Activated CD8-positive, alpha-beta memory T cell treated with anti-CD3 and anti-CD28 coated beads, Interleukin-2, amount 10 ng/mL, durations not matched to agents 7 days and 5 days (primary cell): ENCODE measurements at places on chromosomes 2 and 18.

DNA sequence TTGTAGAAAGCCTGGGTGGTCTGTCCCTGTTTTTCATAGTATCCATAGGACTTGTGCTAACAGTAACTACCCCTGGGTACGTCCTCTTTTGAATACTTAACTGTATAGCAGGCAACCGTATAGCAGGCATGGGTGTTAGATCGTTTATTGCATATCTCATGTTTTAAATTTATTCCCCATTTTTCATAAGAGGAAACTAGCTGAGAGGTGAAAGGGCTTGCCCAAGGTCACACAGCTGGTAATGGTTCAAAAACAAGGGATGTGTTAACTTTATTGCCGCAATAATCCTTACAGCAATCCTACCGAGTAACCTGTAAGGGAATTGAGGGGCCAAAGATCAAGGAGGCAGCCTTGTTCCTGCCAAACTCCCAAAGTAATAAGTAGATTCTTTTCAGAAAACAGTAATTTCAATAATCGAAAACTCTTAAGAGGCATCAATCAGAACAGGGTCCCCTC is 990 bp upstream of the MGAT4A start:
- no peak for DNase-seq
- H3K27me3 ChIP-seq, result no peaks in the 10 kb centered on the region
- H3K27ac ChIP-seq, result peak overlapping the region; percentile 91
- peaks cover 63% of the 10 kb centered on the region for H3K4me1 ChIP-seq
- peak overlapping the region; percentile 81 for H3K4me3 ChIP-seq
- H3K36me3 ChIP-seq, result peaks cover 11% of the 10 kb centered on the region

- no peaks in the 10 kb centered on the region for H3K27me3 ChIP-seq
- H3K4me1 ChIP-seq, result no peaks in the 10 kb centered on the region
- no peak for DNase-seq
- H3K27ac ChIP-seq, result no peak overlapping the region
- H3K4me3 ChIP-seq, result no peak overlapping the region
These were observed 265.3 kb downstream of the CYP26B1 start for GRCh38 chr2:71882236-71882946.

GRCh38 chr2:46869621-46870020 is 46.0 kb downstream of the MCFD2 start:
- H3K27ac ChIP-seq, result no peak overlapping the region
- no peaks in the 10 kb centered on the region for H3K27me3 ChIP-seq
- H3K4me3 ChIP-seq, result no peak overlapping the region
- DNase-seq, result no peak
- H3K36me3 ChIP-seq, result no peaks in the 10 kb centered on the region
- H3K4me1 ChIP-seq, result no peaks in the 10 kb centered on the region

GRCh38 chr2:134216152-134216829 is 37.6 kb upstream of the MGAT5 start:
- H3K4me1 ChIP-seq, result peaks cover 48% of the 10 kb centered on the region
- H3K27ac ChIP-seq, result no peak overlapping the region

DNA sequence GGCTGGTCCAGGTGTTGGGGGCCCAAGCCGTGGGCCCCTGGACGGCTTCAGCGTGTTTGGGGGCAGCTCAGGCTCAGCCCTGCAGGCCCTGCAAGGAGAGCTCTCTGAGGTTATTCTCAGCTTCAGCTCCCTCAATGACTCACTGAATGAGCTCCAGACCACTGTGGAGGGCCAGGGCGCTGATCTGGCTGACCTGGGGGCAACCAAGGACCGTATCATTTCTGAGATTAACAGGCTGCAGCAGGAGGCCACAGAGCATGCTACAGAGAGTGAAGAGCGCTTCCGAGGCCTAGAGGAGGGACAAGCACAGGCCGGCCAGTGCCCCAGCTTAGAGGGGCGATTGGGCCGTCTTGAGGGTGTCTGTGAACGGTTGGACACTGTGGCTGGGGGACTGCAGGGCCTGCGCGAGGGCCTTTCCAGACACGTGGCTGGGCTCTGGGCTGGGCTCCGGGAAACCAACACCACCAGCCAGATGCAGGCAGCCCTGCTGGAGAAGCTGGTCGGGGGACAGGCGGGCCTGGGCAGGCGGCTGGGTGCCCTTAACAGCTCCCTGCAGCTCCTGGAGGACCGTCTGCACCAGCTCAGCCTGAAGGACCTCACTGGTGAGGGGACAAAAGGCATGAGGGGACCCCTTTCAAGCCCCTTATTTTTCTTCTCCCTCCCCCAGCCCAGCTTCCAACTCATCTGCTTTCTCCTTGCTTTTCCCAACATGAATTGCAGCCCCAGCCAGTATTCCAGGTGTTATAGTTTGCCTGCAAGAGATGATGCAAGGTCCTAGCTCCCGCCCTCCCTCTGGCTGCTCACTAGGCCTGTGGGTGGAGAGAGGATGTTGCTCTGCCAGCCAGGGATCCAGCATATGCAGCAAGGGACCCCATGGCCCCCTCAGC is 2.9 kb upstream of the KHK start:
- DNase-seq, result no peak
- no peak overlapping the region for H3K27ac ChIP-seq
- no peaks in the 10 kb centered on the region for H3K27me3 ChIP-seq
- H3K4me3 ChIP-seq, result no peak overlapping the region
- H3K4me1 ChIP-seq, result peaks cover 38% of the 10 kb centered on the region

DNA sequence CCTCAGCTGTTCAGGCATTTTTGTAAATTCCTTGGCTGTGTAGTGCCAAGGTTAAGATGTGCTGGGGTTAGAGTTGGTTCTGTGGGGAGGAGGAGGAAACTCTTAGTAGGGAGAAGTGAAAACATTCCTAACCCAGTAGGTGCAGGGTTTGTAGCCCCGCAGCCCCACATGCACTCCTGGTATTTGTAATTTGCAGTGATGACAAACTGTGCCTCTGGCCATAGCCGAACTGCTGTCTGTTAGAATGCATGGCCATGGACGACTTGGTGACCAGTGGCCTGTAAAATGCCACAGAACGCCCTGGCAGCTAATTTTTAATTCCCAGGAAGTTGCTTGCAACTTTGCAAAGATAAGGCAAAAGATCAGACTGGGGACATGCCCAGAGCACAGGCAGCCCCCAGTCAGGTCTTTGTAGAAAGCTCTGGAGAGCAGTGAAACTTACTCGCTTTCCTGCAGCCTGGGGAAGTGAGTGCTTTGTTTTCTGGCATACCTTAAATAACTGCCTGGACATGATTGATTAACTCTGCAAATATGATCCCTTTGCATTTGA is 38.4 kb downstream of the LYPD6B start:
- H3K27me3 ChIP-seq, result peaks cover 25% of the 10 kb centered on the region
- no peak for DNase-seq
- H3K27ac ChIP-seq, result no peak overlapping the region
- no peak overlapping the region for H3K4me3 ChIP-seq
- no peaks in the 10 kb centered on the region for H3K4me1 ChIP-seq

GRCh38 chr2:230758566-230759480 is 46.2 kb downstream of the CAB39 start:
- no peaks in the 10 kb centered on the region for H3K27me3 ChIP-seq
- DNase-seq, result no peak
- no peak overlapping the region for H3K4me3 ChIP-seq

GRCh38 chr2:101830146-101830545 is 132.6 kb downstream of the MAP4K4 start:
- H3K4me3 ChIP-seq, result no peak overlapping the region
- H3K27ac ChIP-seq, result no peak overlapping the region
- H3K4me1 ChIP-seq, result peaks cover 55% of the 10 kb centered on the region
- no peak for DNase-seq
- no peaks in the 10 kb centered on the region for H3K27me3 ChIP-seq
- peaks cover 23% of the 10 kb centered on the region for H3K36me3 ChIP-seq

GRCh38 chr2:217434180-217434975 is 568.4 kb downstream of the TNS1 start:
- peaks cover 2% of the 10 kb centered on the region for H3K27me3 ChIP-seq
- DNase-seq, result peak; percentile 63
- no peaks in the 10 kb centered on the region for H3K36me3 ChIP-seq

DNA sequence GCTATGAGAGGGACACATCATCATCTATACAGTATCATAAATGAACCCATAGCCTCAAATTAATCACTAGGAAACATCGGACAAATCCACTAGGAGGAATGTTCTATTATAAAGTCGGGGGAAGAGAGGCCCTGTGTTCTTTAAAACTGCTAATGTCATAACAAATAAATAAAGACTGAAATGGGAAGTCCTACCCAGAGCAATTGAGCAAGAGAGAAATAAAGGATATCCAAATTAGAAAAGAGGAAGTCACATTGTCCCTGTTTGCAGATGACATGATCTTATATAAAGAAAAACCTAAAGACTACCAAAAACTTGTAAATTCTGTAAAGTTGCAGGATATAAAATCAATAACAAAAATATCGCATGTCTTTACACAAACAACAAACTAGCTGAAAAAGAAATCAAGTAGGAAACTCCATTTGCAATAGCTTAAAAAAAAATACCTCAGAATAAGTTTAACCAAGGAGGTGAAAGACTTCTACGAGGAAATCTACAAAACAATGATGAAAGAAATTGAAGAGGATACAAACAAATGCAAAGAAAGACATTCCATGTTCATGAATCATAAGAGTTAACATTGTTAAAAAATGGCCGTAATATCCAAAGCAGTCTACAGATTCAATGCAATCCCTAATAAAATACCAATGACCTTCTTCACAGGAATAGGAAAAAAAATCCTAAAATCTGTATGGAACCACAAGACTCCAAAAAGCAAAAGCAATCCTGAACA is 30.6 kb downstream of the RTN4 start:
- DNase-seq, result no peak
- H3K36me3 ChIP-seq, result peaks cover 10% of the 10 kb centered on the region
- H3K27ac ChIP-seq, result no peak overlapping the region
- no peak overlapping the region for H3K4me3 ChIP-seq
- H3K27me3 ChIP-seq, result no peaks in the 10 kb centered on the region

DNA sequence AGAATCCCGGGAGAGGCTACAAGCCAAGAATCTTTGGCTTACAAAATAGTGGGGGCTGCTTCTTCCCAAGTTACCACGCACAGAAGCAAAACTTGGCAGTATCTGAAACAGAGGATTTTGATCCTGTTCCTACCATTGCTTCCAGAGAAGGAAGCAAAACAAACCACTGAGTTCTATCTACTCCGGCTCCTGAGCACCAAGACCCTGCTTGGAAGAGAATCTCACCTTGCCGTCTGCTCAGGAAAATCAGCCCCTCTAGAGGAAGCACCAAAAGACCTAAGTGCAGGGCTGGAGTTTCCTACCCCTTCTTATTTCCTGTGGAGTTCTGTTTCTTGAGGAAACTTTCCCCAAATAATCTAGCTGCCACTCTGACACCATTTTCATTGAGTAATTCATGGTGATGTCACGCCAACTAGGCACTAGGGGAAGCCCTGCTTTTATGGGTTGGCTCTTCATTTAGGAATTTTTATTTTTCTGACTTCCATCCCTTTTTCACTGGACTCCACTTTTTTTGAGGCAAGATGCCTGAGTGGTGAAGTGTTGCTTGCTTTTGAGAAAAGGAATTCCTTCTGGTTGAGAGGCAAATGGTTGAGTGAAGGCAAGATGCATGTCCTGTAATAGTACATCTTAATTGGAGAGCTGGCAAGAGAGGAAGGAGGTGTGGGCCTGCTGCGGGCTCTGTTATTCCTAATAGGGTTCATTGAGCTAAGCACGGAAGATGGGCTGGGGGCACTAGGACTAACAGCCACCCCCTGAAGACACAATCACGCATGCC is 36.8 kb upstream of the EML4 start:
- H3K4me1 ChIP-seq, result peaks cover 85% of the 10 kb centered on the region
- H3K27me3 ChIP-seq, result no peaks in the 10 kb centered on the region
- no peak for DNase-seq
- no peaks in the 10 kb centered on the region for H3K36me3 ChIP-seq

- no peak for DNase-seq
- H3K27ac ChIP-seq, result no peak overlapping the region
- no peaks in the 10 kb centered on the region for H3K27me3 ChIP-seq
- H3K36me3 ChIP-seq, result no peaks in the 10 kb centered on the region
These were observed 655.8 kb downstream of the NUP35 start for GRCh38 chr2:183780072-183780471.

- peaks cover 64% of the 10 kb centered on the region for H3K36me3 ChIP-seq
- H3K27me3 ChIP-seq, result no peaks in the 10 kb centered on the region
- H3K4me3 ChIP-seq, result peak overlapping the region; percentile 41
- DNase-seq, result peak; percentile 74
These were observed 48.3 kb downstream of the WDFY1 start for GRCh38 chr2:223896833-223897311.
